ENCODE measurements at places on chromosomes 4 and X.

DNA sequence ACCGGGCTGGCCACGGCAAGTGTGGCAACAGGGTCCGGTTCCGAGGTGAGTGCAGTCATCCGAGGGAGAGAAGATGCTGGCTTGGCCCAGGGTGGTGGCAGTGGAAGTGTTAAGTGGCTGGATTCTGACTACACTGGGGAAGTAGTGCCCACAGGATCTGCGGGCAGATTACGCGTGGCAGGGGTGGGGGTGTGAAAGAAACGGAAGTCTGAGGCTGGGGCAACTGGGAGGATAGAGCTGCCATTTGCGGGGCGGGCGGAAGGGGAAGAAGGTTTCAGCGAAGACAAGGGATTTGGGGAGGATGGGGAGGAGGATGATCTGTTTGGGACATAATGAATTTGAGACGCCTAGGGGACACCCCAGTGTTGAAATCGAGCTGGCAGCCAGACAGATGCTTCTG is 5.3 kb downstream of the RS1 start:
- no peaks in the 10 kb centered on the region for H3K4me1 ChIP-seq
- no peak overlapping the region for H3K4me3 ChIP-seq
- H3K27me3 ChIP-seq: no peaks in the 10 kb centered on the region

GRCh38 chrX:57595381-57595811 is 3.6 kb downstream of the ZXDB start:
- no peaks in the 10 kb centered on the region for H3K27me3 ChIP-seq
- DNase-seq: no peak
- H3K36me3 ChIP-seq: no peaks in the 10 kb centered on the region
- H3K27ac ChIP-seq: no peak overlapping the region
- no peaks in the 10 kb centered on the region for H3K4me1 ChIP-seq
- no peak overlapping the region for H3K4me3 ChIP-seq

DNA sequence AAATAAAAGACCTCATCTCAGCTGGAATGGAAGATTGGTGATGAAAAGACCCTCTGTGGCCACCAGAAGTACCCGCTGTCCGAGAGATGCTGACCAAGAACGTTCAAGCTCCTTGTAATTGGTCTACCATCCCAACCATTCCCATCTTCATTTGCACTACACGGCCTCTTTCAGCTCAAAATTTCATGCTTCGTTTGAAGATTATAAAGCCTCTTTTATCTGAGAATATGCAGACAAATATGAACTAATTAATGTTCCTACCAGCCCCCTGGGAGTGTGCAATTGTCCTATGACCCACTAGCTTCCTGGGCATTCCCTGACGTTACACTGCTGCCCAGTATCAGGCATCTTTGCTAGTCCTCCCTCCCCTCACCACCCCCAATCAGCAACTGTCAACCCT is 583.7 kb downstream of the MID1IP1 start:
- H3K4me1 ChIP-seq: no peaks in the 10 kb centered on the region
- no peak overlapping the region for H3K27ac ChIP-seq
- H3K4me3 ChIP-seq: no peak overlapping the region
- no peak for DNase-seq
- H3K27me3 ChIP-seq: no peaks in the 10 kb centered on the region

DNA sequence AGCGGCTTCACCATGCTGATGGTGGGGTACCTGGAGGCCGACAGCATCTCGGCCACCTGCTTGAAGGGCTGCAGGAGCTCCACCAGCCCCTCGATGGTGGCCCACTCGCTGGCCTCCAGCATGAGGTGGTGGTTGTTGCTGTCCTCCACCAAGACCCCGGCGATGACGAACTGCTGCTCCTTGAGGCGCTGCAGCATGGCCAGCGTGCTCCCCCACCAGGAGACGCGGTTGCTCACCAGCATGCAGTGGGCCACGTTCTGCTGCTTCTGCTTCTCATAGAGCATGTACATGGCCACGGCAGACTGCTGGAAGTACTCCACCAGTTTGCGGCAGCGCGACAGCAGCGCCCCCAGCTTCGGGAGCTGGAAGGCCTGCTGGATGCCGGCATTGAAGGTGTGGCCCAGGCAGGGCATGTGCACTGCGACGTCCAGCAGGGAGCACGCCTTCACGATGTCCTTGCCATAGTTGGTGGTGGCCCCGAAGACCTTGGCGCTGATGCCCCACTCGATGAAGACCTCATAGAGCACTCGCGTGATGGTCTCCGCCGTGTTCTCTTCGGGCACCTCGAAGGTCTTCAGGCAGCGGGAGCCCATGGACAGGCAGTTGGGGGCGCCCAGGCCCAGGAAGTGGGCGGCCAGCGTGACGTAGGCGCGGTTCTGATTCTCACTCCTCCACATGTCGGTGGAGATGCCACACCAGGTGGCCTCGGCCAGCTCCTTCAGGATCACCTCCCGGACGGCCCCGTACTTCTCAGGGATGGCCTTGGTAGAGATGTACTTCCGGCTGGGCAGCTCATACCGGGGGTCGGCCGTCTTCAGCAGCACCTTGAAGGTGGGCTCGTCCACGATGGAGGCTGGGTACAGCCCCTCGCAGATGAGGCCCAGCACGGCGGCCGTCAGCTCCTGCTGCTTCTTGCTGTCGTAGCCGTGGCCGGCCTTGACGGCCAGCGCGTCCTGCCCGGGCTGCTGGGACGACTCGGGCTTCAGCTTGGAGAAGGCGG is 11.0 kb downstream of the DHRSX start:
- no peak for DNase-seq
- no peak overlapping the region for H3K4me3 ChIP-seq
- peaks cover 7% of the 10 kb centered on the region for H3K4me1 ChIP-seq
- no peaks in the 10 kb centered on the region for H3K27me3 ChIP-seq
- H3K36me3 ChIP-seq: peaks cover 57% of the 10 kb centered on the region

DNA sequence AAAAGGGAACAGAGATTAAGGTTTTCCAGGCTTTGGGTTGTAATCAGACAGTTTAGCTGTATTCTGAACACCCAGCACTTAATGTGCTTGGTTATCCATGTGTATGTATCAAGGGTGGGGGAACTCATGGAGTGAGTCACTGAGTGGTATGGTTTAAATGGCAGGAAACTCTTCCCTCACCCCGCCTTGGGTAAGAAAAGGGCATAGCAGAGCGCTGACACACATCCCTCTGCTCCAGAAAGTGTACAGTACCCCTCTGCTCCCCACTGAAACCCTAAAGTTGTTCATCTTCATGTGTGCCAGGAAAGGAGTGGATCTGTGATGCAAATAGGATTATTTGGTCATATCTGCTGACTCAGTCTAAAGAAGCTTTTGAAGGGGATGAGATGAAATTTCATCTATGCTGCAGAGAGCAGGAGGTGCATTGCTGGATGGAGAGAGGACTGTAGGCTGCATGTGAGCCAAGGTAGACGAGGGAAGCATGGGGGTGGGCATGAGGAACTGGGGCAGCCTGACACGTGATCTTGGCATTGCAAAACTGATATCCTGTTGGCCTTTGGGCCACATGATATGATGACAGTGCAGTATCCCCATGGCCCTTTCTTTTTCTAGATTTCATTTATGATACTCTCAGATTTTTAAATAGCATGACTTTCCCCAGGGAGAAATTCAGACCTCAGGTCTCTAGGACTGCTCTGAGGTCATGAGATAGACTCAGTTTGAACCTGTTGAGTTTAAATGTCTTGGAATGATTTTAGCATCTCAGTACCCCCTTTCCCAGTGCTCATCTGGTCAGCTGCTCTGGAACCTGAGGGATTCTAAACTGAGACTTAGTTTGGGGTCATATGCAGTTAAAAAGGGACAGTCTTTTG is 84.8 kb downstream of the TMEM164 start:
- no peaks in the 10 kb centered on the region for H3K36me3 ChIP-seq
- no peak for DNase-seq
- H3K4me3 ChIP-seq: no peak overlapping the region
- no peaks in the 10 kb centered on the region for H3K4me1 ChIP-seq

DNA sequence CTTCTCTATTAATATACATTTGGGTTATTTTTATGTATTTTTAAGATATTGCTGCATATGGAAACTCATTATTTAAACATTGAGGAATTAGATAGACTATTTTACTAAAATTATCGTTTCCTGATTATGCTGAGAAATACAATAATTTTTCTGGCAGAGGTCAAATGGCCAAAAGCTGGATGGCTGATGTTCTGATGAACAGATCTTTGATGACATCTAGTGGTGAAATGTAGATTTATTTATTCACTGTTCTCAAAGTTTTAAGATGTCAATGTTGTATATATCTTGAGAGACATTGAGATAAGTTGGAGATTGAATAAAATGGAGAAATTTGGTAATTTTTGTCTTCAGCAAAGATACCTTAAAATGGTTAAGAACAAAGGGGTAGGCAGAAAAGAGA is 96.2 kb downstream of the UGT8 start:
- H3K36me3 ChIP-seq: no peaks in the 10 kb centered on the region
- no peak overlapping the region for H3K4me3 ChIP-seq
- H3K27me3 ChIP-seq: no peaks in the 10 kb centered on the region
- H3K27ac ChIP-seq: no peak overlapping the region
- no peaks in the 10 kb centered on the region for H3K4me1 ChIP-seq

- no peaks in the 10 kb centered on the region for H3K36me3 ChIP-seq
- H3K4me3 ChIP-seq: no peak overlapping the region
- H3K27me3 ChIP-seq: no peaks in the 10 kb centered on the region
- DNase-seq: no peak
- no peaks in the 10 kb centered on the region for H3K4me1 ChIP-seq
- no peak overlapping the region for H3K27ac ChIP-seq
These were observed 108.7 kb upstream of the JADE1 start for GRCh38 chr4:128700659-128701350.

DNA sequence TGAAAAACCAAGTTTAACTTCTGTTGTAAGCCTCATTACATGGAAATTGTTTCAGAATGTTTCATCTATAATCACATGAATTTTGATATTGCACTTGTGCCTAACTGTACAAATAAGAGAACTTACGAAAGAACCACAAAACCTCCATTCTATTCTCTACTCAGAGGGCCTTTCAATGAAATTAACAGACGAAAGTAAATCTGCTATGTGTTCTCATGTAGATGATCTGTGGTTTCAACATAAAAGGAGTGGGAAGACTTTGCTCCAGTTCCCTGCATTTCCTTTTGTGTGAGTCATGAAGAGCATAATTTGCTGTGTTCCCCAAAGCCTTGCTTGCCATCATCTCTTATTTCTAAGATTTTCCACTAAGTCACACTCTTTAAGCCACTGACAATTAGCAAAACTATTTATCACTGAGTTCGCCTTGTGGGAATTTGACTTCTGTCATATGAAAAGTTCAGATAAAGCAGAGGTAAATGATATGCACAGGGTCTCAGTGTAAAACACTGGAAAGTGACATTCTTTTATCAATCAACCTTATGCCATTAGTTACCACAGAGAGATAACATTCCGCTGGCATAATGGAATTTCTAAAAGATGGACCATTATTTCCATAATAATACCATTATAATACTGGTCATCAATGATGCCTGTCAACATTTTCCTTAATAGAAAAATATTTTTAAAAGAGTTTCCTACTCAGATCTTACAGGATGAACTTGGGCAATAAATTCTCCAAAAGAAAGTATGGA is 329.8 kb downstream of the NR3C2 start:
- DNase-seq: no peak
- no peak overlapping the region for H3K27ac ChIP-seq
- H3K4me1 ChIP-seq: peaks cover 3% of the 10 kb centered on the region
- H3K4me3 ChIP-seq: no peak overlapping the region
- no peaks in the 10 kb centered on the region for H3K27me3 ChIP-seq
- no peaks in the 10 kb centered on the region for H3K36me3 ChIP-seq

GRCh38 chr4:85748654-85749053 is 273.7 kb downstream of the ARHGAP24 start:
- H3K4me3 ChIP-seq: no peak overlapping the region
- H3K36me3 ChIP-seq: no peaks in the 10 kb centered on the region
- DNase-seq: no peak

- DNase-seq: no peak
- no peak overlapping the region for H3K27ac ChIP-seq
- no peaks in the 10 kb centered on the region for H3K4me1 ChIP-seq
- no peaks in the 10 kb centered on the region for H3K36me3 ChIP-seq
These were observed 19.0 kb downstream of the CXCL8 start for GRCh38 chr4:73759357-73759756.

DNA sequence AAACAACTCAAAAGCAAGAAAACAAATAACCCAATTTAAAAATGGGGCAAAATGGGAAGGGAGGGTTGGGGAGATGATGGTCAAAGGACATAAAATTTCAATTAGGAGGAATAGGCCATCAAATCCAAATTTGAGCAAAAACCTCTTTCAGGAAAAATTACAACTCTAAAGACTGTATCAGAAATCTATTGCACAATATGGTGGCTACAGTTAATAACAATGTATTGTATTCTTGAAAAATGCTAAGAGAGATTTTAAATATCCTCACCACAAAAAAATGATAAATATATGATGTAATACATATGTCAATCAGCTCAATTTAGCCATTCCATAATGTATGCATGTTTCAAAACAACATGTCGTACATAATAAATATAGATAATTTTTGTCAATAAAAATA is 60.7 kb downstream of the RELL1 start:
- H3K4me3 ChIP-seq: no peak overlapping the region
- no peaks in the 10 kb centered on the region for H3K27me3 ChIP-seq
- H3K36me3 ChIP-seq: no peaks in the 10 kb centered on the region

GRCh38 chr4:139740121-139740520 is 74.5 kb downstream of the MGST2 start:
- H3K36me3 ChIP-seq: no peaks in the 10 kb centered on the region
- no peak overlapping the region for H3K4me3 ChIP-seq
- DNase-seq: peak; percentile 38
- no peak overlapping the region for H3K27ac ChIP-seq

GRCh38 chr4:96465834-96466233 is 625.9 kb downstream of the PDHA2 start:
- H3K4me1 ChIP-seq: no peaks in the 10 kb centered on the region
- H3K27me3 ChIP-seq: no peaks in the 10 kb centered on the region
- no peaks in the 10 kb centered on the region for H3K36me3 ChIP-seq
- DNase-seq: no peak

DNA sequence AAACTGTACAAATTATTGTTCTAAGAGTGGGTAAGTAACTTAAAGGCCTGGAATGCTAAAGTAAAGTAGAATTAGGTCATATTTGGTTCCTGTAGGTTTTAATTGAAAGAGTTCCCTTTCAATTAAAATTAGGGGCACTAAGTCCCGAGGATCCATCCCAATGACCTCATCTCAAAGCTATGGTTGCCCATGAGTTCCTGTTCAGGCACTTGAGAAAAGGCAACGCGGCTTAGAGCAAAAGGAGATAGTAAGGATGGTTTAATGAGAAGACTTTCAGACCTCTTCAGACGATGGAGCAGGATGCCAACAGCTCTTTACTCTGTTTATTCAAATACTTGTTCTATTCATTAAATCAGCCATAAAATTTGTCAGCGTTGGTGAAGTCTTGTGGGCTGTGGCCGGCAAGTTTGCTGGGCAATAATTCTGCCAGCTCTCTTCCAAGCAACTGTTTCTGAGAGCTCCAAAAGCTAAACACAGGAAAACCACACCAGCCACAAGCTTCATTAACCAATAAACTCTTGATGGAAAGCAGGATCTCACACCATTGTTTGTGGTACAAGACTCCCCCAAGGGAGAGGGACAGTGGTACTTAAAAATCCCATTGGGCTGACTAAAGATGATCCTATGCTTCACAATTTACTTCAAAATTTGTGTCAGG is 167.4 kb downstream of the COL4A6 start:
- H3K36me3 ChIP-seq: no peaks in the 10 kb centered on the region
- H3K27ac ChIP-seq: no peak overlapping the region
- DNase-seq: no peak
- H3K4me1 ChIP-seq: no peaks in the 10 kb centered on the region

All from H1 (cell line).